GM20000 (cell line): ENCODE measurements at places on chromosomes 16 and 17.
A peak's percentile ranks its signal among the peaks of the same experiment; 100 is the strongest.

DNA sequence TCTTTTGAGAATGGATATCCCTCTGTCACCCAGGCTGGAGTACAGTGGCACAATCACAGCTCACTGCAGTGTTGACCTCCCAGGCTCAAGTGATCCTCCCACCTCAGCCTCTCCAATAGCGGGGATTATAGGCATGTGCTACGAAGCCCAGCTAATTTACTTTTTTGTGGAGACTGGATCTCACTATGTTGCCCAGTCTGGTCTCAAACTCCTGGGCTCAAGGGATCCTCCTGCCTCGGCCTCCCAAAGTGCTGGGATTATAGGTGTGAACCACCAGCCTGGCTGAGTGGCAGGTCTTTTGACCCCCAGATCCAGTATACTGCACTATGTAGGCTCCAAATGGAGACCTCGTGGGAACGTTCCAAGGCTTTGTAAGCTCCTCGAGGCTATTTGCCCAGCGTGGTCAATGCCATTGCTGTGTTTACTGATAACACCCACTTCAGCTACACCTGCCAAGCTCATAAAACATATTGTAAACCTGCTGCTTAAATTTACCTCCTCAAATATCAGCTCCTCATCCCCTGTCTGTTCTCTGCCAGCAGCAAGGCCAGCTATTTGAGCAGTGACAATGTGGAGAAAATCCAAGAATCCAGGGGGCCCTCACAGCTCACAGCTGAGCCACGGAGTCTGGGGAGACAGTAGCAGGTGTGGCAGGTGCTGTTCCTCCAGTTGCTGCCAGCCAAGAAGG lies 16.2 kb upstream of the KIFC3 start:
- DNase-seq = no peak

DNA sequence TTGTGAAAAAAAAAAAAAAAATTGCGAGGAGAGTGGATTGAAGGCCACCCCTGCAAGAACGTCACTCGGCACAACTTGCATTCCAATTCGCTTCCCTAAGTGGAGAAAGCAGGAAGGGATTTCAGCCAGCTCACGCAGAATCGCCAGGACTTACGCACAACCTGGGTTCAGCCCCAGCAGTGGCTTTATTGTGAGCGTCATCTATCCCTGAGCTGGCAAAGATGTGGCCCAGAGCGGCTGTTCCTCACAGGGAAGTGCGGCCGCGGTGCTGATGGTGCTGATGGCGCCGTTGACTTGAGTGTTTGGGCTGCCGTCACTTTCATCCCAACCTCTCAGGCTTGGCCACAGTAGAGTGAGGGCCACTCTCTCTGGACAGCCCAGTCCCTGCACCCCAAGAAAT lies 197.6 kb downstream of the NTN1 start:
- DNase-seq = no peak

- no peak for DNase-seq
These were observed 16.1 kb downstream of the TLE7 start for GRCh38 chr16:71425746-71426068.

DNA sequence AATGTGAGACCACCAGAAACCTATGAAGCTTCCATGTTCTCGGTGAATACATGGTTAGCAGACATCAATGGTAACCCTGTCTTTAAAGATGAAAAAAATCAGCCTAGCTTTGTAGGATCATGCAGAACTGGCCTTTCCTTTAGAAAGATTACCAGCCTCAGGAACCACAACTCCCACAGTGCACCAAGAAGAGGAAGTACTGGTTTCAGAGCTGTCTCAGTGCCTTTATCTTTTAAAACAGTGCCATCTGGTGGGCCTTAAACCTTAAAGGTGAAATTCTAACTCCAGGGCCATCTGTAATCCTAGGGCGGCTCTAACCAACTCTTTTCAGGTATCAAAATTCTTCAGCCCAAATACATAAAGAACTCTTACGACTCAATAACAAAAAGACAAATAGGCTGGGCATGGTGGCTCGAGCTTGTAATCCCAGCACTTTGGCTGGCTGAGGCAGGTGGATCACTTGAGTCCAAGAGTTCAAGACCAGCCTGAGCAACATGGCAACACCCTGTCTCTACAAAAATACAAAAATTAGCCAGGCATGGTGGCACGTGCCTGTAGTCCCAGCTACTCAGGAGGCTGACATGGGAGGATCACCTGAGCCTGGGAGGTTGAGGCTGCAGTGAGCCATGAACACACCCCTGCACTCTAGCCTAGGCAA lies 5.4 kb downstream of the ATPAF2 start:
- peak; percentile 78 for DNase-seq

DNA sequence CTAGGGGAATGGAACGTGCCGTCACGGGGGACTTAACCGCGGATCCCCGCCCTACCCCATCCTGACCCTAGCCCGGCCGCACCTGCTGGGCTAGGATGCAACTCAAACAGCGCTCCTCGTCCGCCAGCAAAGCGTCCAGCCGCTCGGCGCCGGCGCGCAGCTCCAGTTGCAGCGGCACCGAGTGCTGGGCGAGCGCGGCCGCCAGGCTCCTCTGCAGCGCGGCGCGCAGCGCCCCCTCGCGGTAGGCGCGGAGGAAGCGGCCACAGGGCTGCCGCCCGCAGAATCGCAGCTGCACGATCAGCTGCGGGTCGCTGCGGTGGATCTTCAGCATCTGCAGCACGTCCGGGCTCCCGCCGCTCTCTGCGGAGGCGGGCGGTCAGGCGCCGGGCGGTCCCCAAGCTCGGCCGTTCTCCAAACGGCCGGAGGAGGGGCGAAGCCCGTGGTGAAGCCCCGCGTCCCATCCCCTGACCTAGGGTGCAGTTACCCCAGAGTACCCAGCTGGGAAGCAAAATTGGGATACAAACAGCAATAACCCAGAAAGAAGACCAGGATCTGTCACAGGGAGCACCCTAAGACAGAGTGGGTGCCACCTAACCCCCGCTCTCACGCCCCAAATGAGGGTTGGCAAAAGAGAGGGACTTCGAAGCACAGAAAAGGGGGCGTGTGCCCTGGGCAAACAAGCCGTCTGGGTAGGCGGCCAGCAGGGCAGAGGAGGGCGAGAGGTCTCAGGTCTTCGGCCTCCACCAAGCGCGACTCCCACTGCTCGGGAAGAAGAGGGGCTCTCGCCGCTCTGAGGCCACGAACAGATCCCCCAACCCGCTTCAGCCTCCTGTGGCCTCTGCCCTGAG lies 4.2 kb downstream of the TRADD start:
- peak; percentile 95 for DNase-seq

DNA sequence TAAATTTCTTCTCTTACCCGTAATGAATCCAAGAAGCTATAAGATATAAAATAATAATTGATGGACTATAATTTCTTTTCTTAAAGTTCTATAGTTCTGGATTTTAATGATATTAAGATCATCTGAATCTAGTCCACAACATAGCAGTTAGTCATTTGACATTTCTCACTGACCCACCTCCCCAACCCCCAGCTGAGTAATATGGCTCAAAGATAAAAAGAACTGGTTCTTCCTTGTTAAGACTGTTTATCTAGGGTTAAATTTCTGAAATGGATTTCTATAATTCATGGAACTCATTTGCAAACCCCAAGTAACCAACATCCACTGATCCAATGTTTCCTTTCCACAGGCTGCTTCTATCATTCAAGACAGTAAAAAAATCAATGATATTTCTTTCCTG lies 133.9 kb upstream of the SOX9 start:
- DNase-seq = no peak

DNA sequence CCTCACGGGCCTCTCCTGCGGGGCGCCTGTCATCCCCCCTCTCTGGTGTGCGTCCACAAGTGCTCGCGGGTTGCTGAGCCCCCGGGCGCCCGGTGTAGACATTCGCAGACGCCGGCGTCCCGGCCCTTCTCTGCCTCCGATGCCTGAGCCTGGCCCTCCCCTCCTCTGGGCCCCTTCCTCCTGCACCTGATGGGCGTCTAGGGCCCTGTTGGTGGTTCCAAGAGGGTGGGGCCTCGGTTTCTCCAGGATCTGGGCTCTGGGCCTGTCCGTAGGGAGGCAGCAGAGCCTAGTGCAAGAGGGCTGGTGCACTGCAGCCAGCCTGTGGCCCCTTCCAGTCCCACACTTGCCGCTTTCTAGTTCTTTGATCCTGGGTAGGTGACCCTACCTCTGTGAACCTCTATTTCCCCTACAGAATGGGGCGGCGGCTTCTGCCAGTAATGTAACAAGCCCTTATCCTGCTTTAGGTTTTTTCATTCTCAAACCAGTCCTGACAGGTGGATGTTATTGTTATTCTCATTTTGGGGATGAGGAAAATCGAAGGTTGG lies 623 bp downstream of the E4F1 start:
- peak; percentile 72 for DNase-seq

- no peak for DNase-seq
These were observed 184.7 kb downstream of the SOX9 start for GRCh38 chr17:72305472-72305871.

DNA sequence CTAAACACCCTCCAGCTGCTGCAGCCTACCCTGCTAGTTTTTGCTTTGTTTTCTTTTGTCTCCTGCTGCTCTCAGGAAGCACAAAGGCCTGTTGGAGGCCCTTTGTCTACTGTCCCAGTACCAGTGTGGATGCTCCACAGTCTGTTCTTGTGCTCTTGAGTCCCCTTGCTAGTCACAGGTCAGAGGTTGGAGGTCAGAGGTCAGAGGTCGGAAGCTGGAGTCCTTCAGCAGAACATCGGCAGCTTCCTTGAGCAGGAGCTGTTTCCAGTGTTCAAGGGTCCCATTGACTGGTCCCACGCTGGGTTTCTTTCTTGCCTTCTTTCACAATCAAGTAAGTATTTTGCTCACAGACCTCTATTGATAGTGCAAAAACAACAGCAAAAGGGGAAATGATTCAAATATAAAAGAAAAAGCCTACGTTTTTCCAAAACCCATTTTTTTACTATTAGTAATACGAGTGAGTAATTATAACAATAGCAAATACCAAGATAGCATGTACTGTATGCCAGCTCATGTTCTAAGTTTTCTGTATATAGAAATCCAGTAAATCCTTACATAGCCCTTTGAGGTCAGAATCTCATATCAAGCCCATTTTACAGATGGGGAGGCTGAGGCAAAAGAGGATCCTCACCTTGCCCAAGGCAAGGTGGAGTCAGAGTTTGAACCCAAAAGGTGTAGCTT lies 10.9 kb upstream of the IL34 start:
- DNase-seq = no peak

DNA sequence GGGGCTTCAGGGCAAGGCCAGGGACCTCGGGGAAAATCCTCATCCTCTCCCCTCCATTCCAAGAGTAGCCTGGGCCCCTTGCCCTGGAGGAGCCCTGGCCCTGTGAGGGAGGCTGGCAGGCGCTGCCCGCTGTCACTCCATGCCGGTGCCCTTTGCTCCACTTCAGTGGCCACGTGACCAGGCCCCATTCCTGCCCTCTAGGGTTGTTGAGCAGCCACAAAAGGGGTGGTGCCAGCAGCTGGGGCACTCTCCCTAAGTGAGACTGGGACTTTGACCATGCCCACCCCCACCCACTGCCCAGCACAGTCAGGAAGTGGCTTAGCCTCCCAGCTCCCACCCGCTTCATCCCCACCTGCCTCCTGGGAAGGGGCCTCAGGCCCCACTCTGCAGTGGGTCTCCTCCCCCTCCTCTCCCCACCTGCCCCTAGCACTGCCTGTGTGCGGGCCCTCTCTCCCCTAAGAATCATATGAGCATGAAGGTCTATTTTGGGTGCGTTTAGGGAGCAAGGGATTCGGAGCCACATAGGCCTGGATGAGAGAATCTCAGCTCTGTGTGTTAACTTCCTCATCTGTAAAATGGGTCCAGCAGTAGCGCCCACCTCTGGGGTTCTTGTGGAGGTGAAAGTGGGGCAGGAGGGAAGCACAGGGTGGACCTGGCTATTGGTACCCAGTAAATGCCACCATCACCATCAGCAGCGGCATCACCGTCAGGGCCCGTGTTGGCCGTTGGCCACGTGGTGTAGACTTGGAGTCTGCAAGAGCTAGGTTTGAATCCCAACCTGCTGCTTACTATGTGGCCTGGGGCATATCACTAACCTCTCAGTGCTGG lies 7.2 kb downstream of the PDK2 start:
- DNase-seq = no peak
